ENCODE measurements at places on chromosomes 4 and X.

DNA sequence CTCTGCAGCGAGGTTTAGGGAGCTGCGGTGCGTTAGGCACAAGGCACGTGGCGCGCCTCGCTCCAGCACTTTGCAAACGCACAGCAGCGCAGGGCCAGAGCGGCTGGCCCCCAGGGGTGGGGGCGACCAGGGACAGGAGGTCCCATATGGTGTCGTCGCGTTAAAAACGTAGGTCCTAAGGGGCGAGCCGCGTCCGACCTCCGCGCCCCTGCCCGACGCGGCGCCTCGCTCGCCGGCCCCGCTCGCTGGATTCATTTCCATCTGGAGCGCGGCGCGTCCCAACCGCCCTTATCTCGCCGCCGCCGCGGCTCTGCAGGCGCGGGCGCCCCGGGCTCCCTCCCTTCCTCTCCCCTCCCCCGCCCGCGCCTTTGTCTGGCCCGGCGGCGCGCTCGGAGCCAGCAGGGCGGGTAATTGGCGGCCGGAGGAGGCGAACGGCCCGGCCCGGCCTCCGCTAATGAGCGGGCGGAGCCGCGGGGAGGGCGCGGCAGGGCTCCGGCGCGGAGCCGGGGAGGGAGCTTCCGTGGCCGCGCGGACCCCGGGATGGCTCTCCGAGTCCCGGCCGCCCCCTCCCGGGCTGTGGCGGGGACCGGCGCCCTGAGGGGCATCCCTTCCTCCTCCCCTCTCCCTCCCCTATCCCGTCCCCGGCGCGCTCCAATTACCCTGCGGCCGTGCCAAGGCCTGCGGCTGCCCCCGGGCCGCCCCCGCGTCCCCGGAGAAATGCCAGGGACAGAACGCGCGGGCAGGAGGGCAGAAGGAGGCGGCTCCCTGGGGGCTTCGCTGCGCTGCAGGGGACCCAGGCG is 409.0 kb downstream of the BCOR start:
- no peak for DNase-seq

DNA sequence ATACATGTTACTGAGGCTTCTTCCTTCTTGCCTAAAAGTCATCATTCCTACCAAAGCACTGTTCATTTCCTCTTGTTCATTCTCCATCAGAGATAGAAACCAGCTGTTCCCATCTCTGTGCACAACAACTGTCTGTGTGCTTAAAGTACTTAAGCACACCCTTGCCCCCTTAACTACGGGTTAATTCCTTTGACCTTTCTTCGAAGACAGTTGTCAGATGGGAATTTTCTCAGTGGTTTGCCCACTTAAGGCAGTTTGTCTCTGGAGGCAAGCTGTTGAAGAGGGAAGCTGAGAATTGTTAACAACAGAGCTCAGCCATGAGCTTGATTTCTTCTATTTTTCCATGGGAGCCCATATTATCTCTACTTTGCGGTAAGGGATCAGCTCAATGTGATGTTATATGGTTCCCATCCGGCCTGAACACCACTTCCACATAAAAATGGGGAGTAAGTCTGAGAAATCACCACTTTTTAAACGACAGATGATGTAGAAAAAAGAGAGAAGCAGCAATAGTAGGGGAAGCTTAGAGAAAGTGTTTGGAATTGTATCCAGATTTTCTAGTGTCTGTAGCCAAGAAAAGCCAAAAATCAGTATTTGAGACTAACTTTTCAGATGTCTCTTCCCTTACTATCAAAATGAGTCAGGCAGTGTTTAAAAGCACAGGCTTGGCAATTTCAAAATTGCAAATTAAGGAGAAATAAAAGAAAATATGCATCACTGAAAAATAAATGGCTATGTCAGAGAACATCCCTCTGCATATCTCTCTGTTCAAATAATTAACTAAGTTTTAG is 194.4 kb downstream of the SLIT2 start:
- no peak for DNase-seq

- DNase-seq, result no peak
Observed at GRCh38 chr4:55547466-55547770, 709 bp upstream of the CLOCK start.

DNA sequence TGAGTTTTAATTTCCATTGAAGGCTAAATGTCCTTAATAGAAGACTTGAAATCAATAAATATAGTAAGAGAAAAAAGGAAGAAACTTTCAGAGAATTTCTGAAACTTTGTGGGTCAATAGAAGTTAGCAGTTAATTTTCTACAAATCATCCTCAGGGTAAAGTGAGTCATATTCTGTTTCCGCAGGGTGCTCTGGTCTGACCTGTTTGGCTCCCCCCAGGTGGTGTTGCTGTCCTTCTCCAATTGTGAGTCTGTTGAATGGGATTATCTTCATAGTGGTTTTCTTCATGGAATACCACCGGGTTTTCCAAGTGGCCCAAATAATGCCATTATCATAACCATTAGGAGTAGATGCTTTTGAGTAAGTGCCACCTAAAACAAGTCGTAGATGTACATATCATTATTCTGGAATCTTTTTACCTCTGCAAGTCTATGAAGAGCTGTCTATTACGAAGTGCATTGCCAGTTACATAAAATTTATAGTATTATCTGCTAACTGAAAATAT is 7.7 kb downstream of the FGG start:
- no peak for DNase-seq

- DNase-seq, result no peak
Observed at GRCh38 chr4:170386971-170387370, 297.2 kb upstream of the AADAT start.

DNA sequence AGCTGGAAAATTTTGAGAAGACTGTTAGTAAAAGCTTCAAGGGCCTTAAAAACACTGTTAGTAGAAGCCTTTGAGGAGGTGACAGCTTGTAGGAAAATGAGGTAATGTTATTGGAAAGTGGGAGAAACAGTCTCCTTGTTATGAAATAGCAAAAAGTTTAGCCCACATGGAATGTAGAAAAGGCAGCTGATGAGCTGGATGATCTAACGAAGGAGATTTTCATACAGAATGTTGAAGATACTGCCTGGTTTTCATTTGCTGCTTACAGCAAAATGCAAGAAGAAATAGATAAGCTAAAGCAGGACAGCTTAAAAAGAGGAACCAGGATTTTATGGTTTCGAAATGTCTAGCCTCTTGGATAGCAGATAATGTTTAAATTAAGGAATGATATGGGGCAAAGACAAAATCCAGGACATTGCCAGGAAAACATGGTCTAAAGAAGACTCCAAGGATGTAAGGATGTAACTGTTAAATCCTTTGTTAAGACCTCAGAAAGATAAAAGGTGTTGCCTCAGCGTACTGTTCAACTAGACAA is 10.2 kb upstream of the STBD1 start:
- DNase-seq, result no peak

GRCh38 chr4:1399508-1400190 is 6.6 kb downstream of the NKX1-1 start:
- no peak for DNase-seq

GRCh38 chrX:153339662-153340061 is 5.7 kb downstream of the ZNF275 start:
- no peak for DNase-seq

GRCh38 chr4:37243051-37243450 is 1.5 kb upstream of the NWD2 start:
- DNase-seq, result no peak

DNA sequence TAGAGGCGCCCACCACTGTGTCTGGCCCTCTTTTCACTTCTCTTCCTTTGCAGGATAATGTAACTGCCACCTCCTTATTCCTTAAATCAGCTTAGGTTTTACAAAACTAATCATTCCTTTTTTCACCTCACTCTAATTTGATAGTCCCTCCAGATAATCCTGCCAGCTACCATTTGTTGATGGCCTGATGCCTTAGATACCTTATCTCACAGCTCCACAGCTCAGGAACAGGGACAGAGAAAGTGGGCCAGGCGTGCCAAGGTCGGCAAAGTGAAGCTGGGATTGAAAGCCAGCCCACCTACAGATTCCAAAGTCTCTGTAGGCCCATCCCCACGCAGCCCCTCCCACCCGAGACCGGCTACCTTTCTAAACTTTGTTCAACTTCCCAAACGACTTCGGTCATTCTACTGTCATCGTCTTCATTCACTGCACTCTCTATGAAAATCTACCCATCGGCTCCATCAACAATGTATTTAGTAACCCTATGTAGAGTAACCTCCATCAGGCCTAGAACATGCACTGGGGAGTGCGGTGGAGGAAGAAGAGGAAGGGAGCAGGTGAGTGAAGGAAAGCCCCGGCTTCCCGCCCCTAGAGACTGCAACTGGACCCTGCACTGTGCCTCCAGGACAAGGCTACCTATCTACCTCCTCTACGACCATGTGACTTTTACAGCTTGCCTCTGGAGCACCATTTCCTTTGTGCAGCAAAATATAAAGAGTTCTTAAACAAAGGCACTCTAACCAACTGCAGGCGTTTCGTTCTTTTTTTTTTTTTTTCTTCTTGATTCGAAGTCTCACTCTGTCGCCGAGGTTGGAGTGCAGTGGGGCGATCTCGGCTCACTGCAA is 1.5 kb downstream of the CASP6 start:
- no peak for DNase-seq

DNA sequence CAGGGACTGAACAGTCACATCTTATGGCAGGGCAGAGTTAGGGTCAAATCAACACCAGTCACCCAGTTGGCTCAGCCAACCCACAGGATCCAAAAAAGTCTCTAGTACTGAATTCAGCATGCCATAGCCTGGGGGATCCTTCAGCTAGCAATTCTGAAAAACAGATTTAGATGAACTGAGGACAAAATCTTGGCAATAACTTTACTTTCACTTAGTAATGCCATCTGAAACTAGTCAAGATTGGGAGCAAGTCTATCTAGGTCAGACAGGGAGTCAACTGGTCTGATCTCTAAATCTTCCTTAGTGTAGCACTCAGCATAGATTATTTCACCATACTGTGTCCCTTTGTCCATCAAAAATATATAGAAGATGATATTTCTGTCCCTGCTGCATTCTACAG is 76.0 kb downstream of the HHIP start:
- DNase-seq, result no peak

- no peak for DNase-seq
Observed at GRCh38 chrX:78383594-78383993, 56.2 kb upstream of the CYSLTR1 start.

GRCh38 chrX:97985096-97985495 is 1101.4 kb downstream of the RPA4 start:
- no peak for DNase-seq

DNA sequence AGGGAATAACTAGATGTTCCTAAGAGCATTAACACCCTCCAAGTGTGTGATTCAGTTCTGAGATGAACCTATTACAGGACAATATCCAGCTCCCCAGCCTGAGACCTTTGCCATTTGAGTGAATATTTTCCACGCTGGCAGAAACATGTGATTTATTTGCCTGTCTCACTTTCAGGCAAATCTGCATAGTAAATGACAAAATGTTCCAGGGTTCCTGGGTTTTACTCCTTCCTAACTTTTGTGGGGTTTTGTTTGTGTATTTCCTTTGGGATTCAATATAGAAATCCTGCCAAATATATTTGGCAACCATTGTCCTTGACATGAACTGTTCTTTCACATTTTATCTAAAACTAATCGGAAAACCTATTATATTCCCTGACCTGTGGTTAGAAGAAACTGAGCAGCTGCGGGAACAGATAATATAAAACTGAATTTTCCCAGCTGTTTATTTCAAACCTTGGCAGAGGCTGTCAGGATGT is 12.5 kb downstream of the F8 start:
- DNase-seq, result no peak

GRCh38 chr4:158767451-158767850 is 1.4 kb upstream of the FNIP2 start:
- no peak for DNase-seq

DNA sequence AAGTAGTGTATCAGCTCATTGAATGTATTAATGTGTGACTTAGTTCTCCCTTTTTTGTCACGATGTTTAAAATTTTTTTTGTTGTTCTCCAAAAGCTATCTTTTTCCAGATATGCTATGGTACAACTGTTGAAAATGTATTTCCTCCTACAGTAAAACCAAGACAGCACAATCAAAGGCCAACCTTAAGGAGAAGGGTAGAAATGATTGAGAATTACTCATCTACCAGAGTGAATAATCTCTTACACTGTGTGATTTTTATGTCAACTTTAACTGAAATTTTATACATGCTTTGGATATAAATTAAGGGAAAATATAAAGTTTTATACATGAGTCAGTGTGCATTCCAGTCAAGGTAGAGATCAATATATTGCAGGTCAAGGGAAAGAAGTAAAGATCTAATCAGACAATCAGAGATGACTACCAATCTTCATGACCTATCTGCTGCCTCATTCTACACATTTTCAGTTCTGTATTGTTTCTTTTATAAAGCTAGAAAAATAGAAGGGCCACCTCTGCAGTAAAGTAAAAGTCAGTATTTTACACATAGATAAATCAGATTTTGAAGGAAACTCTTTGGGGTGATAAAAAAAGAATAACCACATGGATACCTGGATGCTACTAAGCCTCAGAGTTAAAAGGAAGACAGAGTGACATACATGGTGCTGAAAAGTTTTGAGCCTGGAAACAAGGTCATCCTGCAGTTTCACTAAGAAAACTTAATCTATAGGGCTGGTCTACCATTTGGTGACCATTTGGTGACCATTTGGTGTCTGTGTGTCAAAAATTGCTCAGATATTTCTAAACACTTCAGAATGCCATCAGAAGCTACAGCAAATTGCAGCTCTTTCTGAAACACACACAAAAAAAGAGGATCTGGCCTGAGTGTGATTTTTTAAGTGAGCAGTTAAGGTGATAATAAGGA is 1.6 kb downstream of the FAM13A start:
- no peak for DNase-seq

DNA sequence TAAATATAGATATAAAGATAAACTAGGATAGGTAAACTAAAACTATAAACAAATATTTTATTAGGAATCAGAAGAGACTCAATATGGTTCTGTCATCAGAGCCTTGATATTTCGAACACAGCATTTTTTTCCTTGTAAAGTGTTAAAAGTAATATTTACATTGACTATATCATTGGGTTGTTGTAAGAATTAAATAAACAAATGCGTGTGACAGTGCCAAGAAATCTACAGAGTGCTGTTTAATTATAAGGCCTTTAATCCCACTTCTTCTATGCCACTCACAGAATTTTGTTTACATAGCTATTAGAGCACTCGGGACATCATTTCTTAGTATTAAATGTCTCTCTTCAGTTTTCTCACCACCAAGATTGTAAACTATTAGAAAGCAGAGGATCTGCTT is 807.4 kb downstream of the FSTL5 start:
- no peak for DNase-seq

- DNase-seq, result no peak
Observed at GRCh38 chr4:74133786-74134499, 24.0 kb upstream of the MTHFD2L start.

DNA sequence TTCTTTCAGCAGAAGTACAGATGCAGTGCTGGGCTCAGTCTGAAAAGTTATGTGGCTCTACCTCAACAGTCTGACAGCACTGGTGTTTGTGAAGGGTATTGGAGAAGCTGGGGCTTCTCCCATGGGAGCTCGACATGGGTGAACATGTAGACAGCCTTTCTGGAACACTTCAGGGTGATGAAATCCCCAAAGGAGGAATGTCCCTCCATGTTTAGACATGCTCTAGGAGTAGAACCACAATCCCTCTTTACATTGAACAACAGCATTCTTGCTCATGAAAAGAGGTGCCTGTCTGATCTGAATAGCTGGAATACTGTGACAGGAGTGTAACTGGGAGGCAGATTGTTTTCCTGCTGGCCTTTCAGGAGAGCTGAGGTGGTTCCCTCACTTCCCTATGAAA is 53.8 kb upstream of the NAP1L2 start:
- no peak for DNase-seq

Measured in activated CD4-positive, alpha-beta T cell treated with anti-CD3 and anti-CD28 coated beads, Interleukin-2, amount 50 U/mL, for 24 hours (primary cell).